AG04449 (cell line): ENCODE measurements at places on chromosomes 16 and 17.
A peak's percentile ranks its signal among the peaks of the same experiment; 100 is the strongest.

DNA sequence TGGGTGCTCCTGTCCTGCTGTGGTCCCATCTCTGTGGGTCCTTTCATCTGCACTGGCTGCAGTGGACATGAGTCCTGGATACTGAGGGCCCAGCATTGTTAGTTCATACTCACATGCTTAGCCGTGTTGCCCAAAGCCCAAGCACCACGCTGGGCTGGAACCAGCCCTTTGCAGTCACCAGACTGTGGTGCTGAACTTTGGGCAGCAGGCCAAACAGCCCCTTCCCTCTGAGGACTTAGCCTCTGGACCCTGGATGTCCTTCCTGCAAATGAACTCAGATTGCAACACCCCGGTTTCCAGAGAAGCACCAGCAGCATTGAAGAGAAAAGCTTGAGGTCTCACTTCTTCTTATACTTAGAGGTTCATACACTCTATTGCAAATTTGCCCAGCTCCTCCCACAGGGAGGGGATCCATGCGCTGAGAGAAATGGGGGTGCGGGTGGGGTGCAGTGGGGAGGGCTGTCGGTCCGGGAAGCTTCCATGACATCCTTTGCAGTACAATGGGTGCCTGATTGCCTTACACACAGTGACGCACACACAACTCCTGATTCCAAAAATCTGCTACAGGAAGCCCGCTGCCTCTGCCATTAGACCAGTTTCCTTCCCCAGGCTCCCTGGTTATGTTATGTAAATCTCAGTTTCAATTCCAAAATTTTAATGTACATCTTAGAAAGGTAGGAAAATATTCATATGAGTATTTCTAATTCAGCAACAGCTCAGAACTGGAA, 65.8 kb downstream of the RGS9 start:
- no peak for DNase-seq

GRCh38 chr17:37174205-37174604, 201.6 kb upstream of the C17orf78 start:
- no peak for DNase-seq

- no peak for DNase-seq
These were observed 23.4 kb downstream of the NMRAL1 start for GRCh38 chr16:4450931-4451519.

DNA sequence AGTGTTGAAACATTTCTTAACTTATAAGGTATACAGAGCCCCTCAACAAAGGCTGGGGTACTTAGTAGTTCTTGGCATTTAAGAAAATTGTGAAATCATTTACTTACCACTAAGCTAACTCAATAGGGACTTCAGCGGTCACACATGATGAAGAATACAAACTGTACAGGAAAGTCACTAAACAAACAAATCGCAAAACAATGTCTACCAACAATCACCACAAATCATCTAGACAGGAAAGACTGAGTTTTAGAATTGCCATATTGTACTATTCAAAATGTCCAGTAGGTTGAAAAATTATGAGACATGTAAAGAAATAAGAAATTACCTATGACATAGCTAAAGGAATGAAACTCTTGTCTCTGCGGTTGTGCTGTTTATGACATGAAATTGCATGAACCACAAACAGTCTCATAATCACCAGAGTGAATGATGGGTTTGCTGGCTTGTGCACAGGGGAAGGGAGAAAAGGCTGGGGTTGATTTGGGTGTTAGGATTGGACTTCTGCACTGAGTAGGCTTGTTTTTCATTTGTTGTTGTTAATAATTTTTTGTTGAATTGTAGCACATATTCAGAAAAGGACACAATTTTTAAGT, 441.1 kb upstream of the MON1B start:
- no peak for DNase-seq

GRCh38 chr17:79651761-79652160, 40.9 kb upstream of the RBFOX3 start:
- no peak for DNase-seq

DNA sequence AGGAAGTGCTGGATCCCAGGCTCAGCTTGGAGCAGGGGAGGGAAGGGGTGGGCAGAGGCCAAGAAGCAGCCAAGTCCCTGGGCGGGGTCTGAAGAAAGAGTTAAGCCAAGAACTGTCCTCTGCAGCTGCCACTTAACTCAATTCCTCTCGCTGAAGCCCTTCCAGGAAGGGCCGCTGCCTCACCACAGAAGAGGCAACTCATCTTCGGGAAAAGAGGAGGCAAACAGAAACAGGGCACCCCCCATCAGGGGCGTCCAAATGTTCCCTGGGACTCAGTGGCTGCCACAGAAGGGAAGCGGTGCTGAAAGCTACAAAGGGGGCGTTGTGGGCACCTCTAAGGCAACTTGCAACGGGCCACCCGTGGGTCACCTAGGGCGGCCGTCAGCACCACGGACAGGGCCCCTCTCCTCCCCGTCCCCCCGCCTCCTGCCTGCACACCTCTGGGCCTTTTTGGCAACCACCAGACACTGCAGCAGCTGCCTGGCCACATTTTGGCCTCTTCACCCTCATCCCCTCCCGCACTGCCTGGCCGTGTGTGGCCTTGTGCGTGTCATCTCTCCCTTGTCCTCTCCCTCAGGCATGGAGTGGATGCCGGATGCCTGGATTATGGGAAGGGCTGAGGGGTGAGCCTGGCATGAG, 2.5 kb downstream of the TLCD3B start:
- no peak for DNase-seq

- peak; percentile 41 for DNase-seq
These were observed 341.0 kb downstream of the CPPED1 start for GRCh38 chr16:12462426-12463280.

DNA sequence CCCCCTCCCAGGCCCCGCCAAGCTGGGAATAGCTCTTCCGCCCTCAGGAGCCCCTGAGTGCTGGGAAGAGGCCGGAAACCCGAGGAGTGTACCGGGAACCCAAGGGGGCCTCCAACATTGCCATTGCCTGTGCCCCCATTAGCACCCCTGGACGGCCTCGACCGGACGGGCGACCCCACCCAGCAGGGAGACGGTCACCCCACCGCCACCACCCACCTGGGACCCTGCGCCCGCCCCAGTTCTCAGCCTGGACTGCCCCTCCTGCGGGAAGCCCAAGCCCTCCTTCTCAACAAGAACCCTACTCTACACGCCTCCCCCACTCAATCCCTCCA, 2.0 kb downstream of the CARHSP1 start:
- DNase-seq: no peak

DNA sequence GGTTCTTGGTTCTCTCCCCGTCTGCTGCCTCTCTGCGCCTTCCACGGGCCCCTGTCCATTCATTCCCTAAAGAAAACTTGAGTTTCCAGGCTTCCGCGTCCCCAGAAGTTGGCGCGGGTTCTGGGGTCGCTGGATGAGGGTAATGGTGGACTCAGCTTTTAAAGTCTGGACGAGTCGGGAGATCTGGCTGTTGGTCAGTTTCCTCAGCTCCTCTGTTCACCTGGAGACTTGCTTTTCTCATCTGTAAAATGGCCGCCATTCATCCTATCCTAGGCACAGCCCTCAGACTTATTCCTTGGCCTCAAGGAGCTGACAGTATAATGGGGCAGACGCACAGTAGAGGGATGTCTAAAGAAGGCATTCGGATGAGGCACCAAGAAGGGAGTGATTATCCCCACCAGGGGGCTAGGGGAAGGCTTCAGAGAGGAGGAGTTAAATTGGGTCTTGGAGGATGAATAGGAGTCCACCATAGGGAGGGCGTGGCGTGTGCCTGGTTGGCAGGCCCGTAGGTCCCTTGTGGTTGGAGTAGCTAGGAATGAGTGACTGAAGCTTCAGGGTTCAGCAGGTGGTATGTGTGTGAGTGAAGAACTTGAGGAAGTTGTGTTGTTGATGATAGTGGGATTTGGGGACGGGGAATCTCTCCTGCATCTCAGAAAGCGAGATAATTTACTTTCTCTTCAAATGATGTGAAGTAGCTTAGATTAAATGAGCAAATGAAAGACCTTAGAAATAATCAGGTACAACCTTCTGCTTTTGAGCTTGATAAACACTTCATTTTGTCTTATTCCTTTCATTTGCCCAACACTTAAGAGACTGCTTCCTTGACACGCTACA, 652 bp downstream of the VPS35L start:
- no peak for DNase-seq

GRCh38 chr16:55340445-55340844, 16.4 kb downstream of the IRX6 start:
- DNase-seq: no peak

DNA sequence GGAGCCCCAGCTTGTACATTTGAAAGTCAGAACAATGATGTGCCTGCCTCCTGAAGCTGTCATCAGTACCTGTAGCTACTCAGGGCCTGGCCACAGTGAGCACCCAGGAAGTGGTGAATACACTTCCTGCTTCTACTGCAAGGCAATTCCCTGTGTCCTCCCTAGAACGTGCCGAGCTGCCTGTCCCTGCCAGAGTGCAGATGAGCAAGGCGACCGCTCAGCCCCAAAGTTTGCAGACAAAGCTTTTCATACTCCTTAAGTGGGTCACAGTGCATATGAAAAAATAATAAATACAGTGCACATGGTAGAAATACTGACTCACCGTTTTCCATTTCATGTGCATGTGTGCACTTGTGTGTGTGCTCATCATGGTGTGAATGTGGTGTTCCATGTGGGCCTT, 77.3 kb downstream of the MPRIP start:
- no peak for DNase-seq
